AG10803 (cell line): ENCODE measurements at places on chromosomes 11 and 22.
A peak's percentile ranks its signal among the peaks of the same experiment; 100 is the strongest.

DNA sequence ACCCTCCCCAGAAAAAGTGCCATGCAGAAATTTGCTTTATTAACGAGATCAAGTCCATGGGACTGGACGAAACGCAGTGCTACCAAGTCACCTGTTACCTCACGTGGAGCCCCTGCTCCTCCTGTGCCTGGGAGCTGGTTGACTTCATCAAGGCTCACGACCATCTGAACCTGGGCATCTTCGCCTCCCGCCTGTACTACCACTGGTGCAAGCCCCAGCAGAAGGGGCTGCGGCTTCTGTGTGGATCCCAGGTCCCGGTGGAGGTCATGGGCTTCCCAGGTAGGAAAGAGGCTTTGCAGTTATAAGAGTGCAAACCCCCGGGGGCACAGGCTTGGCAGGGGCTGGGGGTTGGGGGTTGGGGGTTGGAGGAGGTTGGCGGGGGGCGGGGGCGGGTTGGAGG, 4.2 kb downstream of the APOBEC3H start:
- no peak for DNase-seq

- no peak for DNase-seq
These were observed 865 bp upstream of the ZNF280A start for GRCh38 chr22:22520667-22521602.

DNA sequence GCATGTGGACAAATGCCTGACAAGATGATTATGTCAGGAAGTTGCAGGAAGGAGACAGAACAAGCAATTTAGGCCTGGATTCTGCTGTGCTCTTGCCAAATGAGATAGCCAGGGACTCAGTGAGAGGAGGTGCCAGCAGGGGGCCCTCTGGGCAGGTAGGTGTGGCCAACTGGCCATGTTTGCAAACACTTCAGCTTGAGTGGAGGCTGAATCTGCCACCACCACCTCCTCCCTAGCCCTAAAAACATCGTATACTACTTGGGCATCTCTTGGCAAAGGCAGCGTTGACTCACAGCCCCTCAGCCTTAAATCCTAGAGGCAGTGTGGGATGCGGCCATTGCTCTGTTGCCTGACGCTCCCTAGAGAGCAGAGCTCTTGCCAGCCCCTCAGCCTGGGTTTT, 95.1 kb upstream of the PLET1 start:
- DNase-seq: peak; percentile 35

DNA sequence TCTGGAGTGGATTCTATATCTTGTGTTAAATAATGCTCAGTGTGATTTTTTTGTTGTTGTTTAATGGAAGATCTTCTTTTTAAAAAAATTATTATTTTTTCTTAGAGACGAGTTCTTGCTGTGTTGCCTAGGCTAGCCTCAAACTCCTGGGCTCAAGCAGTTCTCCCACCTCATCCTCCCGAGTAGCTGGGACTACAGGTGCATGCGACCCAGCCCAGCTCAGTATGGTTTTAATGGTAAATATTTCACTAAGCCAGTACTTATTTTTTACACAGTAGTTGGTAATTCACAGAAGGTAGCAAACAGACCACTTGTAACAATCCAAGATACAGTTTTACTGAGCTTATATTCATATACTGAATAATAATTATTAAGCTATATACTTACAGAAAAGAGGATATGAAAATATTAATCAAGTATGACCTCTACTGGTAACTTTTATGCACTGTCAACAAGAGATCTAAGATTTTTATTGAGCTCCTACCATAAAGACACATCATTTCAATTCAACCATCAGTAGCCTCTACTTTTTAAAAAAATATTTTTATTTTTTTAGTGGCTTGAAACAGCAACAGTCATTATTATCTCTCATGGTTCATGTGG, 6.1 kb upstream of the CD59 start:
- peak; percentile 47 for DNase-seq

DNA sequence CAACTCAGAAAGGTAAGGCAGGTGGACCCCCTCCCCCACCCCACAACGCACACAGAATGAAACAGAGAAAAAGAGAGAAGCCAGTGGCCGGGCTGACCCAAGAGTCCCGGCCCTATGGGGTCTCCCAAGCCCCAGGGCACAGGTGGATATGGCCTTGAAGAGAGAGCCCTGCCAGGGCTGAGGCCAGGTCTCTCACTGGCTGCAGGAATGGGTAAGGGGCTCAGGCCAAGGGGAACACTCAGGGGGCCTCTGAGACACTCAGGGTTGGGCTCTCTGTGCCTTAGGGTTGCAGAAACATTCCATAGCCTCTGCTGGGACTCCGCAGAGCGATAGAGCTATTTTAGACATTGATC, 98.0 kb downstream of the PDE2A start:
- no peak for DNase-seq

DNA sequence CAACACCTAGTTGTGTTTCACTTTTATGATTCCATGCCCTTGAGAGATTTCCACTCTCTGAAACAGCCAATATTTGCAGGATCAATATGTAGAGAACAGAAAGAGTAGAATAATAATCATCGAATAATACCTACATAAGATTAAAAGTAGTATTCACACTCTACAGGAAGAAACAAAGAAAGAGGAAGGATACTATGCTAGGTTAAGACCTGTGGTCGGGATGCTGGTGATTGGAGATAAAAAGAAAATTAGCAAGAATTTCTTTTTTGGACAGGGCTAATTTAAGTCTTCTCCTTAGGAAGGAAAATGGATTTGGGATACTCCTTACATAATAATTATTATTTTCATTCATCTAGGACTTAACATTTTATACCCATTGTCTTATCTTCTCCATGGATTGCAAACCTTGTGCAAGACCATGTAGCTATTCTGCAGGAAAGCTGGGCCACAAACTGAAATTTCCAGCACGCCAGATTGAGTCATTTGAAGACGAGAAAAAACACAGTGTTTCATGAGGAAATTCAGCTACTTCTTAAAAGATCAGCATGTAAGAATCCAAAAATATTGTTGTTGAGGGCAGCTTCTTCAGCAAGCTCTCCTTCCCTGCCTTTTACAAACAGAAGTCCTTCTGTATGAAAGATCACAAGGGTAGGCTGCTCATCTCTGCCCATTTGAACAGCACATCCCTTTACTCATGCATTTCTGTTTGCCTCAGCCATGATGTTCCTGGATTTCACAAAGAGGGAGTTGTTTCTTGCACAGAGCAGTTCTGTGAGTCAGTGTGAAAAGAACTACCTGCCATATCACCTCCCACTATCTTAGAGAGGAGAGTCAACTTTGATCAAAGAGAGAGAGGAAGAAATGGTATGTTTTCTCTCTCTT, 90.7 kb downstream of the FAM76B start:
- DNase-seq: peak; percentile 56

DNA sequence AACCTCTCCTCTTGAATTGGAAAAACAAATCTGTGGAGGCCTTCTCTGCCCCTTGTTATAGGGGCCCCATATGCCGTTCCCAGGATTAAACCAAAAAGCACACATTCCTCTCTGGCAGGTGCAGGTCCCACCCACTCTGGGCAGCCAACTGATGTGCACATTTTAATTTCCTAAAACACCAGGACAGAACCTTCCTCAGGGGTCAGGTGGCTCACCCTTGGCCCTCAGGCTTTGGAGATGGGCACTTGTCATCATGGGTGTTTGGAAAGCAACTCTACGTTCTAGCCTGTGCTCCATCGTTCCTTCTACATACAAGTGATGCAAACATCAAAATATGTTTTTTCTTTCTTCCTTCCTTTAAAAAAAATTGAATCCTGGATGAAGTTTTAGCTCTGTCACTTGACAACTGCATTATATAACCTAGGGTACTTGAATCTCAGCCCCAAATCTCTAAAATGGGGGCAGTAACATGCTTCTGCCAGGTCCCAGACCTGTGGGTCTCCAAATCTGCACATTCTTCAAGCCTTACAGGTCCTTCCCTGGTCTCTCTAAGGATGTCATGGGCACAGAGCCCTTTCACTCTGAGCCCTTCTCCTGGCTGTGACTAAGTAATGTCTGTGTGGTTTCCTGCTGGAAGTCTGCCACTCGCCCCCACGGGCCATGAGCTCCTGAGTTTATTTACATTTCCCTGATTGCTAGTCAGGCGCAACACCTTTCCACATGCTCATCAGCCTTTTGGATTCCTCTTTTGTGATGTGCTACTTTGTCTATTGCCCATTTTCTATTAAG, 43.8 kb downstream of the KCNQ1OT1 start:
- DNase-seq: peak; percentile 33

DNA sequence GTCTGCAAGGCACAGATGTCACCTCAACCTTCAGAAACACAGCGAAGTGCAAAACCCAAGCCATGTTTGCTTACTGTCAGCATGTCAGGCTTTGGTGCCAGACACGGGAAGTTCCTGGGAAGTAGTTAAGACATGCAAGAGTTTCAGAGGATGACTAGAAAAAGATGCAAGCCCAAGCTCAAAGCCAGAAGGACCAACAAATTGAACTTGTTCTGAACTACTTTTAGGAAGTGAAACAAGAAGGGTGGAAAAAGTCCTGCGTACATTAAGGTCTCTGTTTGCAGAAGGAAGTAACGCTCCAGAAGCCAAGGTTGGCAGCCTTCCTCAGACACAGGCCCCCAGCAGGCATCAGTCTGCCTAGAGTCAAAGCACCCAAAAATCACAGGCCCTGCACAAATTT, 2.6 kb downstream of the AP1B1 start:
- no peak for DNase-seq

GRCh38 chr11:11439591-11439990, 86.5 kb upstream of the CSNK2A3 start:
- DNase-seq: no peak

GRCh38 chr11:13620063-13620462, 48.4 kb upstream of the FAR1 start:
- no peak for DNase-seq

- no peak for DNase-seq
These were observed 46.6 kb upstream of the RBFOX2 start for GRCh38 chr22:36075230-36075629.

DNA sequence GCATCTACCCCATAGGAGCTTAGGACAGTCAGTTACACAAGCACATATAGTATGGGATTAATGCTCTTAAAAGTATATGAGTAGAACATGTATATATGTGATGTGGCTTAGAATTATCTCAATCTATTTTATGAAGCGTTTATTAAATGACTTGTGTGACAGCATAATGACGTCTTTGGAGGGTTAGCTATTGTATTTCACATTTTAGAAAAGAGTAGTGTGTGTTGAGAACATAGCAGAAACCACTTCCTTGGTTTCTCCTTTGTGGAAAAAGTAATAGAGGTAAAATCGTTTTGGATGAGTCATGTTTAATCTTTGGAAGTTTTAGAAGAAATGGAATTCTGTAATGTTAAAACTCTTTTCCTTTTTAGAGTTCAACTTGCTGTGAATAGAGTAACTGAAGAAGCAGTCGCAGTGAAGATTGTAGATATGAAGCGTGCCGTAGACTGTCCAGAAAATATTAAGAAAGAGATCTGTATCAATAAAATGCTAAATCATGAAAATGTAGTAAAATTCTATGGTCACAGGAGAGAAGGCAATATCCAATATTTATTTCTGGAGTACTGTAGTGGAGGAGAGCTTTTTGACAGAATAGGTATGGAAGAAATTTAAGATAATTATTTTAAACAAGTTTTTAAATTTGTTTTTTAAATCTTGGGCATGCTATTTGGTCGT, 2.4 kb downstream of the CHEK1 start:
- DNase-seq: no peak

GRCh38 chr11:126061707-126062678, 673 bp downstream of the CDON start:
- peak; percentile 12 for DNase-seq
